ENCODE measurements at places on chromosomes 12 and 14.

DNA sequence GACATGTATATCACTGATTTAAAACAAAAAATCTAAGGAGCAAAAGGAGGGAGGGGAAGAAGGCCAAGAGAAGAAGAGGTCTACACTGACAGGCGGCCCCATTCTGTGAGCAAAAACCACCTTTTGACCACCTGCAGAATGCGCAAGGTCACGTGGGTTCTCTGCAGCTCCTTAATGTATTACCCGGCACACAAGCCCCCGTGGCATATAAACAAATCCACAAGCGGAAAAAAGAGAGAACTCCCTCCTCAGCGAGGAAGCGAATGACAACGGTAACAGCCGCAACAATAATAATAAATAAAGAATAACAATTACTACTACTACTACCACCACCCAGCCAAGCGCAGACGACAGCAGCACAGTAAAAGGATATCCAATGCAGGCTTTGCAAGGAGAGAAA is 1.3 kb downstream of the KSR2 start:
- no peak for DNase-seq

- no peak for DNase-seq
Observed at GRCh38 chr14:25820368-25820767, 770.4 kb upstream of the STXBP6 start.

DNA sequence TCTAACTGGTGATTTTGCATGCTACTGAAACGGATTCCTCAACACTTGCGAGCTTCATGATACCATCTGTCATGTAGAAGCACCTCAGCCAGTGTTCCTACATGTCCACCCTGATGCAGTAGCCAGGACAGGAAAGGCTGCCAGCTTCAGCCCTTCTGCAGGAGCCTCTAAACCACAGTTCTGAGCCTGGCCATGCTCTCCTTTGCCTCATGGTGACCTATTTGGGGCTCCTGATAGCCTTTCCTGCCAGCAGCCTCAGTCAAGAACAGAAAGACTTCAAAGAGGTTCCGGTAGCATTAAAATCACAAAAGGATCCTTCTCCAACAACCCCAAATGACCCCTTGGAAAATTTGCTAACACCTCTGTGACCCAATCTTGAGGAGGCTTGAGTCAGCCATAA is 96.0 kb downstream of the CNTN1 start:
- no peak for DNase-seq

GRCh38 chr12:7501031-7501588 is 2.5 kb downstream of the CD163 start:
- DNase-seq = no peak

DNA sequence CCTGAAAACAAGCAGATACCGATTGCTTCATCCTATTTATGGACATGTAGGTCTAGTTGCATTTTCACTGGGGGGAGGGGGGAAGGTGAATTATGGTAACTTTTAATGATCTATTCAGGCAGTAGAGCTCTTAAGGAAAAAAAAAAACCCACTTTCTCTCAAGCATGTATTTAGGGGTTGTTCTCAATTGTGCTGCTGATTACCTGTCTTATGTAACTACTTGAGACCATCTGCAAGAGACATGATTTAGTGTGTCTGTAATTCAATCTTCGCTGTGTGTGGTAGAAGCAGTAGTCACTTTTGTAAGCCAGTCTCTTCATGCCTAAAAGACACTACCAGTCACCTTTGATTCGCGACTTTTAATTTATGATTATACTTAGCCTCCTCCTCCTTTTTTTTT is 8.9 kb downstream of the CALM1 start:
- no peak for DNase-seq

DNA sequence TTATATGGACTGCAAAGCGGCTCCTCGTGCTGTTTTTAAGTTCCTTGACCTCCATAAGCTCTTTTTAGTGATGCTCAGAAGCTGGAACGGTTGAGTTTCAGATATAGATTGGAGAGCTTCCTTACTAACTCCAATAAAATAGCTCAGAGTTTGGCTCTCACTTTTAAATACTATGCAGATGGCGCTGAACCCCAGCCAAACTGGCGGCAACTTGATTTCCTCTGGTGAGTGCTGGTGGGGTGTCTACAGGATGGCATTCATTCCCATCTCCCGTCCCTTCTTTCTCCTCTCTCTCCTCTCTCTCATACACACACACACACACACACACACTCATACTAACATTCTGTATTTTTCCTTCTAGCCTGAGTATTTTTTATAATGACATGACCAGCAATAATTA is 346.3 kb downstream of the ETNK1 start:
- no peak for DNase-seq

- DNase-seq = no peak
Observed at GRCh38 chr14:67763158-67763822, 53.1 kb downstream of the ZFYVE26 start.

DNA sequence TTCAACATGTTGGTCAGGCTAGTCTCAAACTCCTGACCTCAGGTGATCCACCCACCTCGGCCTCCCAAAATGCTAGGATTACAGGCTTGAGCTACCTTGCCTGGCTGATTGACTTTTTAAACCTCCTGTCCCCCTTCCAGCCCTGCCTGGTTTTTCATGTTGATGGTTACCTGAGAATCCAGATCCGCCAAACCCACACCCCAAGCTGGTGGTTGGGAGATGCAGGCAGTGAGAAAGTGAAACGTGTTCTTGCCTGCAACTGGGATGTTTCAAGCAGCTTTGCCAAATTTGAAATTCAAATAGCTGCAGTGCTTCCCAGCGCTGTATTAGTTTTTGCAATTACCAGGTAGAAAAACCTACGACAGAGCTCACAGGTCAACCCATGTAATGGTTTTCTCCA is 238.3 kb upstream of the PWP1 start:
- DNase-seq = no peak

GRCh38 chr12:43052441-43052840 is 462.9 kb upstream of the PRICKLE1 start:
- DNase-seq = no peak

GRCh38 chr12:18861287-18861858 is 123.5 kb downstream of the CAPZA3 start:
- DNase-seq = no peak

- DNase-seq = peak; percentile 21
Observed at GRCh38 chr12:62191491-62192179, 68.6 kb upstream of the USP15 start.

DNA sequence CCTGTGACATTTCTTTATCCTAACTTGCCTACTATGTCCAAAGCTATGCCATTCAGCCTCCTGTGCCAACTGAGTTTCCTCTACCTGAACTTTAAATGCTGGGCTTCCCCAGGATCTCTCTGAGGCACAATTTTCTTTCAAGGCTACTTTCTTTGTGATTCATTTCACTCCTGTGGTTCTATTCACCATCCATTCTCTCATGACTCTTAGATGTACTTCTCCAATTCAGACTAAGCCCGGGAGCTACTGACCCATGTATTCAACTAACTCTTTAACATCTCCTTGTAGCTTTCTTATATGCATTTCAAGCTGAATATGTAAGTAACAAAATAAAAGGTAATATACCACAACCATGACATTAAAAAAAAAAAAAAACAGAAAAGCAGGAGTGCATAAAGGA is 738.9 kb upstream of the USP15 start:
- DNase-seq = no peak

- DNase-seq = no peak
Observed at GRCh38 chr14:38705220-38705619, 397.8 kb downstream of the SEC23A start.

DNA sequence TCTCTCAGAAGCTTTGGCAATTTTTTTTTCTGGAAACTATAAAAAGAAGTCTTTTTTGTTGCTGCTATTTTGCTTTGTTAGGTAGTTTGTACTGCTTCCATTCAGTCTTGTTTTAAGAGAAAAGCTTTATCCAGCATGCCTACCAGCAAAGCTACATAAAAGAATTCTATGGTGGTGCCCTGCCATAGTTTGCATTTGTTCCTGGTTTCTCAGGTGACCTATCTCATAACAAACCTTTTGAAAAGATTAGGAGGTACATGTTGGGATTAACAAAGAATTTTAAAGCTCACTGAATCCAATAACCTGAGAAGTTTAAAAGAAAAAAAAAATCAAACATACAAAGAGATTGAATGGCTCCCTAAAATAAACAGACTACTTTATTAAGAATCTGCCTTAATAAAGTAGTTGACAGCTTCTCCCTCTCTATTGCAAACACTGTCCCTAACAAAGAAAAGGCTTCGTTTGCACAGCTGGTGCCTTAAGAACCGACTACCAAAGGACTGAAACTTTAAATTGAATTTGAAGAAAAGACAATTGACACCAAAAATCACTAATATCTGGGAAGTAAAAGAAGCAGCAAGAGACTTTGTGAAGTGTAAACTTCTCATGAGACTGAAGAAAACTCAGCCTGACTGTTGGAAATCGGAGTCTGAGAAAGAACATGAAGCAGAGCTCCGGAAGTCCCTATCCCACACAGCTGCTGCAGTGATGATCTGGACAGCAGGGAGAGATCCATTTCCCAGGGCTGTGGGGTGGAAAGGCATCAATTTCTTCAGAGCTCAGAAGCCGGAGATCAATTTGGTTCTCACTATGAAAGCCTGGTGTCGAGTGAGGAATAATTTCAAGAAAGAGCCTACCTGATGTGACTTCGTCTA is 102.7 kb upstream of the PLEKHA5 start:
- DNase-seq = no peak

DNA sequence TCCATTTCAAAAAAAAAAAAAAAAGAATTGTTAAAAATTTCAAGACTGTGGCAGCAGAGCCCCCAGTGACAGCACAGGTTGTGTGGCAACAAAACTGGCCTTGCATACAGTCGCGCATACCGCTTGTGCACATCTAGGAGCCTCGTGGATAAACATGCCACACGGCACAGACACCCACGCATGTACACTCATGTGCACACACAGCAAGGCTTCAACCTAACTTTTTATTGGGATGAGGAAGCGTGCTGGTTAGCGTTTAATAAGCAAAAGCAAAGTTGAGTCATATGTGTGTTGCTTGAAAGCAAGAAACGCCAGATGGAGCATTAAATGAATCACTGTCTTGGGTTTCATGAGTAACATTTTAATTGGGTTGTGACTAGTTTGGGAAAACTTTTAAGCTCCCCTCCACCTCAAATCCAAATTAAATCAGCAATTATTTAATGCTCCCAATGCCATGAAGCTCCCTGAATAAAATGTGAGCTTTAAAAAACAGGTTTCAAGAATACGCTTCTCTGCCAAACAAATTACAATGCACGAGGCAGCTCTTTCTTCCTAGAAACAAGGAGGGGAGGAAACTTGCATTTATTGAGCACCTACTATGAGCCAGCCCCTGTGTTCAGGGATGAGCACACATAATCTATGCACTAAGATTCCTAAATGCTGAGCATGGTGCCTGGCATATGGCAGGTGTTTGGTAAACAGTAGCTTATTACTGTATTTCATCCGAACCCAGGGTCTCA is 35.7 kb upstream of the EML1 start:
- no peak for DNase-seq

GRCh38 chr12:107929436-107929835 is 154.9 kb downstream of the ASCL4 start:
- no peak for DNase-seq

GRCh38 chr12:32891956-32892355 is 4.6 kb downstream of the PKP2 start:
- no peak for DNase-seq

GRCh38 chr14:100297320-100298300 is 8.6 kb downstream of the SLC25A29 start:
- peak; percentile 91 for DNase-seq

GRCh38 chr14:64928239-64929013 is 14.1 kb downstream of the GPX2 start:
- no peak for DNase-seq

DNA sequence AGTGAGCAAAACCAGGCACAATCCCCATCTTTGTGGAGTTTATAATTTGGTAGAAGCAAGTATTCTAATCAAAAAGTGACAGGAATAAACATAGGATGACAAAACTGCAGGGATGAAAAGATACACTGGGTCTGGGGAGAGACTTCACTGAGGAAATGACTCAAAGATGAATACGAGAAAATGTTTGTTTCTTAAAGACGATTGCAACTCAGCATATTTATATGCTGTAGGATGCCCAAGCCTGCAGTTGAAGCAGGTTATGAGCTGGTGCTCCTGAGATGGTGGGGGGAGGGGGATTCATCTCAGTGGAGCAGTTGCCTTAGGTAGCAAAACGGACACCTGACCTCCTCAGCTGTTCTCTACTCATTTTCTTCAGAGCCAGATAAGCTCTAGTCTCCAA is 13.4 kb upstream of the SLC38A4 start:
- DNase-seq = no peak

- DNase-seq = no peak
Observed at GRCh38 chr14:51294951-51295525, 55.0 kb downstream of the TMX1 start.

DNA sequence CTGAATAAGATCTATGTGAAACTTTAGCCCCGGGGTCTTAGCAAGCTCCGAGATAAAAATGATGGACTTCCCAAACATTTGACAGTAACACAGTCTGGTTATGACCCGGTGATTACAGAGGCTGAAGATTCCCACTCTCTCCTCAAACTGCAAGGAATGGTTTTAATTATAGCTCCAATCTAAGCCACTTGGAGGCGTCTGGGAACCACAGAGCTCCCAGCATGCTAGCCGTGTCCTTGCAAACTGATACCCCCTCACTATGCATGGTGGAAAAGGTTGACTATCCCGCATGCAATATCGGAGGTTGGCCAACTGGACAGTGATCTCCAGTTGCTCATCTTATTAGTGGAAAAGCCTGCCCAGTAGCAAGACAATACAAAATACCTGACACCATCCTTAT is 76.5 kb upstream of the GRIN2B start:
- no peak for DNase-seq

- DNase-seq = no peak
Observed at GRCh38 chr12:10341892-10342509, 34.3 kb downstream of the KLRD1 start.

- DNase-seq = no peak
Observed at GRCh38 chr14:90454041-90455000, 57.5 kb downstream of the CALM1 start.

DNA sequence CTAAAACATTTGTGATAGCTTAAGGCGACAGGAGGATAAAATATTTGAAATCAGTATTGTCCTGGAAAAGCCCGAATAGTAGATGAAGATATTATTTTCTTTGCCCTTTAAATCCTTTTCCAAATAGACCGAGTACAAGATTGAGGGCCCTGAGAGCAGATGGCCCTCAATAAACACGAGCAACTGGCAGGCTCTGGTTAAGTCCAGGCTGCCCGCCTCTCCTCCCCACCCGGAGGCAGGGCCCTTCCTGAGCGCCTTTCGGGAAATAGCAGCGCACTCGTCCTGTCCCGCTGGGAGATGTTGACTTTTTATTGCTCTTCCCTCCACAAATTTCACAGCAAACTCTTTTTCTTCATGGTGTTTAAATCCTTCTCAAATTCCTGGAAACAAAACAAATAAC is 50.8 kb upstream of the MAX start:
- no peak for DNase-seq

- no peak for DNase-seq
Observed at GRCh38 chr12:101740566-101740965, 1.3 kb upstream of the SYCP3 start.

Data from GM10248 (cell line).